ENCODE measurements at places on chromosomes 4 and X. TPM values are rescaled to one million over a fixed set of nuclear protein-coding genes. Genes with fewer than 3 reads are reported as not detected.

GRCh38 chr4:26827798-26828197 lies 32.8 kb upstream of the STIM2 start:
- no peak for DNase-seq

DNA sequence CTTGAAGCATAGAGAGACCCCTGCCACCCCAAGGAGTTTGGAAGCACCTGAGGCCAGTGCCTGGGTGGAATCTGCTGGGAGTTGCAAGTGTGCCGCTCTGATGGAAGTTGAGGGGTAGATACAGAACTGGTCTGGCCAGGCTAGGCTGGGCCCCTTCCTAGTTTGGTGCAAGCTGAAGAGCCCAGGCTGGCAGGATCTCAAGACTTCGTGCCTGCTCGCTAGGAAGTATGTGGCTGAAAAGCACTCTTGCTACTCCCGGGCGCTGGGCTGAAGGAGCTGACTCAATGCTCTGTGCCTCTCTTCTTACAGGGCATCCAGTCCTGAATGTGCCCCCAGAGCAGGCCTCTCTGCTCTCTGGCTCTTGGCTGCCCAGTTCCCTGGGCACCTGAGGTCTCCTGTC lies 51.7 kb upstream of the PJA1 start:
- DNase-seq, result no peak

- no peak for DNase-seq
These were observed 18.0 kb downstream of the PPAT start for GRCh38 chr4:56417396-56417795.

DNA sequence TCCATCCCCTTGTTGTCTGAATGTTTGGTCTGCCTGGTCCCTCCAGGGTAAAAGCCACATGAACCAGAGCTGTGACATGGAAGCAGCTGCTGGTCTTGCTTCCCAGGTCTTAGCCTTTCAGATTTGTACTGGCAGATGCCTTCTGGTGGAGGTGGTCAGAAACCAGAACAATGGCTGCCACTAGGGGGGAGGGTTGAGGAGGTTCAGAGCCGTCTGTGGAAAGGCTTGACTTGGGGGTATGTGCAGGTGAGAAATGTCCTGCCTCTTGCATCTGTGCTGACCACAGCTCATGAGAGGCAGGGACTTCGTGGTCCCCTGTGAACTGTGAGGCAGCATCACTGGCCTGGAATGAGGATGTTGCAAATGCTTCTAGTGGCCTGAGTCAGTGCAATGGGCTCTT lies 144.2 kb upstream of the WDR1 start:
- no peak for DNase-seq

- DNase-seq, result no peak
These were observed 236.0 kb downstream of the FRMPD4 start for GRCh38 chrX:12374286-12374685.

GRCh38 chrX:54891573-54891972 lies 29.1 kb upstream of the TRO start:
- peak; percentile 10 for DNase-seq

- no peak for DNase-seq
These were observed 212.7 kb downstream of the CENPC start for GRCh38 chr4:67332627-67333026.

DNA sequence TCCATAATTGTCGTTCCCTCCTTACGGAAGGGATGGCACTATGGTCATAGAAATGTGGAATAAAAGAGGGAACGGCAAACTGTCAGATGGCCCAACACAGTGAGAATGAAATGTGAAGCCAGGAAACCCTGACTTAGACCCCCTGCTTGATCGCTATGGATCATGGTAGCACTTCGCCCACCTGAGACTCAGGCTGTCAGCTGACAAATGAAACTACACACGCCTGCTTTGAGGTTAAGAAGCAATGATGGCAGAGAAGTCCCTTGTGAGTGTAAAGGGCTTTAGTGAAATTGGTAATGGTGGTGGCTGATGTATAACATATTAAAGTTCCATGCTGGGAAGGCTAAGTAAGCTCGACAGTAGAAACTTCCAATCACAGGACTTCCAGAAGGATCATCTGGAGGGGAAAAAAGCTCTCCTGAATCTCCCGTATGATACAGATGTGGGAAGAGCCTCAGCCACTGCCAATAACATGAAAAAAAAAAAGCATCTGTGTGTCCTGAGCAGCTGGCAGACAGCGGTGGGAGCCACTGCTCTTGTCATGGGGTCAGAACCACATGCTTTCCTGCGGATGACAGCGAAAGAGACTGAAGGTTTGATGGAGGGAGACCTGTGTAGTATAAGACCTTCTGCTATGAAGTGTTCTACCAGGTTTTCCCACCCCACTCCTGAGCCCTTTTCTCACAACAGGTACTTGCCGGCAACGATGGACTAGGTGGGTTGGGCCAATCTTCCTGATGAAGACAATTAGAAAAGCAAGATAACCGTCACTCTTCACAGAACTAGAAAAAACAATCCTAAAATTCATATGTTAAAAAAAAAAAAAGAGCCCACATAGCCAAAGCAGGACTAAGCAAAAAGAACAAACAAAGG lies 107.6 kb downstream of the AFAP1 start:
- DNase-seq, result no peak

GRCh38 chrX:153769158-153769864 lies 5.3 kb downstream of the PLXNB3 start:
- DNase-seq, result no peak

DNA sequence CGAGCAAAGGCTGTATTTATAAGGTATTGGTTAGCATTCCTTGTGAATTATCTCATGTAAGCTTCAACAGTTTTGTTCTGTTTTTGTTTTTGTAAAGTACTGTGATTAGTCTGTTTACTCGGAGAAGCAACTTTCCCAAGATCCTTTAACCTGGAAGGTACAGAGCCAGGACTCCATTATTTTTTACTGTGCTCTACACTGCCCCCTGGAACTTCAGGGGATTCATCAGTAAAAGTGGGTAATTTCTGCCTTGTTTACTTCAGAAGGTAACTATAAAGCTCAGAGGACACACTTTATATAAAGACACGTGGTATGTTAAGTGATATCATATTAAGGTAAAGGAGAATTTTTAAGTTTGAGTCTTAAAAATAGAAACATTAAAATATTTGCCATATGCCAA lies 124.9 kb downstream of the IQCM start:
- DNase-seq, result no peak

GRCh38 chrX:55389376-55389775 lies 62.6 kb upstream of the MAGEH1 start:
- DNase-seq, result no peak

GRCh38 chr4:121166976-121167375 lies 2.9 kb upstream of the TNIP3 start:
- DNase-seq, result no peak

DNA sequence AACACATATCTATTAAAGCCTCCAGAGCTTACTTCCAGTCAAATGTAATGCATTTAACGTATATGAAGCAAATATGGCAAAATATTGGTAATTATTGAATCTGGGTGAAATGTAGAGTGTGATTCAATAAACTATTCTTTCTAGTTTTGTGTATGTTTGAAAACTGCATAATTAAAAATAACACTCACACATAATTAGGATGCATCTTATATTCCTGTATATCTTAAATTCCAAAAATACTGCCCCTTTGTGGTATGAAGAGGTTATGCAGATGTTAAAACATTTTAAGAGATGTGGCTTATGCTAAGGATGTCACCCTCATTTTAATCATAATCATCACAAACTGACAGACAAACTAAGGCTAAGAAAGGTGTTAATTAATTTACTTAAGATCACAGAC lies 182.9 kb downstream of the COX18 start:
- no peak for DNase-seq

DNA sequence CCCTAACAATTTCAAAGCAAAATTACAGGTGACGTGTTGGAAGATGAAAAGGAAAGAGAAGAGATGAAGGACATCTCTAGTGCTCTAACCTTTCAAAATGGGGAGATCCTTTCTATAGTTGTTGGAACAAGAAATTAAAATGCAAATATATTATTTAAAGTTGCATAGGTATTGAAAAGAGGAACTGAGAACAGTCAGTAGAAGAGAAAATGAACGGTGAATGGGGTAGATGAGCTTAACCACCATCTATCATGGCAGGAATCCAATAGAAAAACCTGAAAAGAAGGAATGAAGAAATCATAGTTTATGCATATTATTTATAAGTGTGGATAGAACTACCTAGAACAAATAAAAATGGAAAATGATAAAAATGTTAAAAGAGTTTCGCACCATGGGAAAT lies 42.0 kb downstream of the ANXA5 start:
- DNase-seq, result no peak

- DNase-seq, result no peak
These were observed 1039.9 kb downstream of the GLUD2 start for GRCh38 chrX:122087341-122087740.

- no peak for DNase-seq
These were observed 761.0 kb downstream of the IL1RAPL1 start for GRCh38 chrX:29348288-29348687.

DNA sequence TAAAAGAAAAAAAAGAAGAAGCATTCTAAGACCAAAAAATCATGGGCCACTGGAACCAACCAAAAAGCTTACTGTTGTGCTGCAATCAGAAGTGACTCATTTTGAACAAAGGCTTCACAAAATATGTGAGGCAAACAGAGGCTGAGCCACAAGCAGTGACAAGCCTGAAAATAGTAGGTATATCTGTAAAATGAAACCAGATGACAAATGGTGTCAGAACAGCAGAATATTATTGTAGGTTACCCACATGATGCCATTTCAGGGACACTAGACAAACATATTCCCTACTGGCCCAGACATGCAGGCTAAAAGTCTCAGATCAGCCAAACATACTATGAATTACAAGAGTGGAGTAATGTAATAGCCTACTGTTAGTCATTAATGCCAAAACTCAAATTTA lies 1301.8 kb upstream of the DIAPH2 start:
- no peak for DNase-seq

TCP11X2 gene
- total RNA-seq, result not detected

CT45A5 gene
- total RNA-seq, result not detected

HOPX gene
- total RNA-seq, result 1.8 TPM
